SK-MEL-5 (cell line): ENCODE measurements at places on chromosomes 7 and 10. TPM values are rescaled to one million over a fixed set of nuclear protein-coding genes. Genes with fewer than 3 reads are reported as not detected.

- DNase-seq: no peak
Observed at GRCh38 chr7:111090846-111091245, at the start of gene LRRN3. TSS of gene LRRN3 (plus strand) at chr7:111091127. CDS start at chr7:111122773, 31,646 bp downstream.

The CYP3A5 gene
- total RNA-seq: not detected in 2 replicates

The NPFFR1 gene
- total RNA-seq: not detected in 2 replicates

DNA sequence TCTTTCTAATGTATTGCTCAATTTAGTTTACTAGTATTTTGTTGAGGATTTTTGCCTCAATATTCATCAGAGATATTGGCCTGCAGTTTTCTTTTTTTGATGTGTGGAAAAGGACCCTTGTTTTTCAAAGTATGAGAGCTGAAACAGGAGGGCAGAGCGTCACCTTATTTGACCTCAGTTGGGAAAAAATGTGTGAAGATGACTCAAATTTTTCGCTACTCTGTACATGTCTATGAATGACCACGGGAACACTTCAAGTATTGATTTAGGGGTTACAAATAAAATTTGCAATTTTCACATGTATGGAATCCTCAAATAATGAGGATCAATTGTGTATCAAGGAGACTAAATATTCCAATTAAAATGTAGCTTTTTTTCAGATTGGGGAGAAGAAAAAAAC is 103.1 kb downstream of the ZFAND4 start:
- no peak for DNase-seq

DNA sequence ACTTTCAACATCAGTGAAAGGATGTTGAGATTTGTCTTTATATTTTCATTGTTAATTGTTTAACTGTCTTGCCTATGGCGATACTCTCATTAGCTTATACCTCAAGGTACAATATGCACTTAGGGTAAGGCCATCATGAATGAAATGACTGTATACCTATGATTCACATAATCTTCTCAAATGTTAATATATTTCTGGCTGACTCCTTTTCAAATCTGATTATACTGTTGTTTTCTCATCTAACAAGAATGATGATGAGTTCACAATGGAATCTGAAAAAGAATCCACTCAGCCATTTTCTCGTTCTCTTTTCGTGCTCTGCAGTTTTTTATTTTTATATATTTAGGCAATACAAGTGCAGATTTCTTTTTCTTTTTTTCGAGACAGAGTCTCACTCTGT is 159.1 kb downstream of the ARHGAP12 start:
- no peak for DNase-seq

The RNF32 gene
- total RNA-seq: 0.55 TPM in 1 of 2 replicates, not detected in the other
